ENCODE measurements at places on chromosomes 5 and 9.

DNA sequence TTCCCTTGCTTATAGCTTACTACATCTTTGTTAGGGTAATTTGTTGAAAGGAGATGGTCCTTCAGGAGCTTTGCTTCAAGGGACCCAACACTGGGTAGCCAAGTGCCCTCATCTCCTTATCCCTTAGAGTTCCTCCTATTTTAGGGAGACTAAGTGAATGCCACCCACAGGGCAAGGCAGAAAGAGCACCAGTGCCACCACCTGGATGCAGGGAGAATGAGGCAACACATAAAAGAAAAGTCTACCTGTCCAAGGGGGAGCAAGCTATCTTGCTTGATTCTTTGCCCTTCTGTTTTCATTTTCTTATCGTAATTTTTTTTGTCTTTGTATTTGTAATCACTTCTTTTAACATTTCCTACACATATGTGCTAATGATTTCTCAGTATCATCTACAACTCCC is 205.5 kb downstream of the NPR3 start:
- no peak for DNase-seq

GRCh38 chr5:93572101-93572607 is 8.9 kb downstream of the NR2F1-AS1 start:
- DNase-seq: no peak

DNA sequence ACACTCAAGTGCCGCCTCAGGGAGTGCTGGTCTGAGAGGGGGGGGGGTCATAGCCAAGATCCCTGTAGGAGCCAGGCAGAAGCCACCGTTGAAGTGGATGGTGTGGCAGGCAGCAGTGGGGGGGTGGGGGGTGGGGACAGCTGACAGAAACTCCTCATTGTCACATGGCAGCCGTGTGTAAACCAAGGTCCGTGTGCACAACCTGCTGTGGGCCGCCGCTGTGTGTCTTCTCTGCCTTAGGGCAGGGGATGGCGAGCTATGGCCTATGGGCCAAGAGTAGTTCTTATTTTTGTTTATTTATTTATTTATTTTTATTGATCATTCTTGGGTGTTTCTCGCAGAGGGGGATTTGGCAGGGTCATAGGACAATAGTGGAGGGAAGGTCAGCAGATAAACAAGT is 13.4 kb downstream of the SQSTM1 start:
- no peak for DNase-seq

DNA sequence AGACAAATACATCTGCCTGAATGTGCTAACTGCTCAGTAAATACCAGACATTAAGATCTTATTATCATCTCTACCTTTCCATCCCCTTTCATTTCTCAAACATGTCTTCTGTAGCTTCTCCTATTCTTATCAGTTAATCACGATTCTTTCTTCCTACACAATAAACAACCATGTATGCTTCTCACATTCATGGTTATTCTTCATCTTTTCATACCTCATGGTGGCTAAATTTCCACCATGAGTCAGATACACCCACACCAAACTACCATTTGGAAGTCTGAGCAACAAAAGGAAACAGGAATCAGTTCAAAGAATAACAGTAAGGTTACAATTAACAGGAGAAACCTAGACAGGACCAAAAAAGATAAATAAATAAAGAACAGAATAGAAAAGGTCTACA is 7.7 kb downstream of the ZNF622 start:
- no peak for DNase-seq

- DNase-seq: no peak
These were observed 740.3 kb upstream of the CDH6 start for GRCh38 chr5:30453168-30453567.
